ENCODE measurements at places on chromosomes 16 and 17.

DNA sequence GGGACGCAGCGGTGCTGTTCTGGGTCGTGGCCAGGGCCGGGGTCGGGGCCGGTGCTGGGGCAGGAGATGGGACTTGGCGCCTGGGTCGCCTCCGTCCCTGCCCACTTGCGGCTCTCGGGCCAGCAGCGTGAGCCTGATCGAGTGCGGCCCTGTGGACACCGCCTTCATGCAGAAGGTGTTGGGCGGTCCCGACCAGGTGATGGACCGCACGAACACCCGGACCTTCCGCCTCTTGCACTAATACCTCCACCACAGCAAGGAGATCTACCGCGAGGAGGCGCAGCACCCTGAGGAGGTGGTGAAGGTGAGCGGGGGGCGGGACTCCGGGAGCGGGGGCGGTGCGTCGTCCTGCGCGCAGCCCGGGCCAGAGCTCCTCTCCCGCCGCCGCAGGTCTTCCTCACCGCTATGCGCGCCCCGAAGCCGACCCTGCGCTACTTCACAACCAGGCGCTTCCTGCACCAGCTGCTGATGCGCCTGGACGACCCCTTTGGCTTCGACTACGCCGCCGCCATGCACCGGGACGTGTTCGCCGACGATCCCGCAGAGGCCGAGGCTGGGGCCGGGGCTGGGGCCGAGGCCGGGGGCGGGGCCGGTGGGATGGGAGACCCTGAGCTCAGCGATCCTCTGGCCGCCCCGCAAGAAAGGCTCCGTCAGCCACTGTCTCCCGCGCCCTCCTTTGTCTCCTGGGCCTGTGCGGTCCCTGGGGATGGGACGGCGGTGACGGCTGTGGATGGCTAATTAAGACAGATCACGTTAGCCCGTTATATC is 4.5 kb upstream of the HSD17B1 start:
- peak; percentile 74 for DNase-seq

DNA sequence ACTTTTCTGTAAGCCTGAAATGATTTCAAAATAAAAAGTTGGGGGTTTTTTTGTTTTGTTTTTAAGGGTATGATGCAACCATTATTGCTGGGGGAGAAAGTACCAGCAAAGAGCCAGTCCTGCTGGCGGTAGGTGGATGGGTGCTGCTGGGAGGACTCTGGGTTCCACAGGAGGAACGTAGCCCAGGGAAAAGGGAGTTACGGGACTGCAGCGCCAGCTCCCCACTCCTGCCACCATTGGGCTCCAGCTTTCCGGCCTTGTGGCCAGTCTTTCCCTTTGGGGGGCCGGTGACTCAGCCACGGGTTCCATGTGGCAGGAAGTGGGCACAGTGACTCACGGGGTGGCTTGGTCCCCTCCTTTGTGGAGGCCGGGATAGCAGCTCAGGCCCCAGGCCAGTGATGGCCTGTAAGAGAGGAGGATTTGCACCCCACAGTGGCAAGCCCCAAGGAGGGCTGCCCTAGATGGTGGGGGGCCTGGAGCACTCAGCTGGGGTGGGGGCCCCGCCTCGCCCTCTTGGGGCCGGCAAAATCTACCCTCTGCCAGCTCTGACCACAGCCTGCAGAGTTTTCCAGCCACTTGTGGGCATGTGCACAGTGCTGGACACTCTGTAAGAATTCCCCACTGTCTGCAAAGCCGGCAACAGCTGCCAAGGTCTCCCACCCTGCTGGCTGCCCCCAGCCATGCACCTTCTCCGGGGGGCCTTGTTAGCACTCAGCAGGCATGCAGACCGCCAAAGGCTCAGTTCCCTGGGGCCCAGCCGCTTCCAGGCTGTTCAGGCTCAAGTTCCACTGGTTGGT is 30.4 kb downstream of the SOCS3 start:
- no peak for DNase-seq

GRCh38 chr16:74577882-74578366 is 29.0 kb downstream of the GLG1 start:
- no peak for DNase-seq

GRCh38 chr16:1218061-1218929 is 6.8 kb downstream of the TPSG1 start:
- DNase-seq = no peak

GRCh38 chr17:56298846-56299245 is 145.6 kb downstream of the ANKFN1 start:
- no peak for DNase-seq

DNA sequence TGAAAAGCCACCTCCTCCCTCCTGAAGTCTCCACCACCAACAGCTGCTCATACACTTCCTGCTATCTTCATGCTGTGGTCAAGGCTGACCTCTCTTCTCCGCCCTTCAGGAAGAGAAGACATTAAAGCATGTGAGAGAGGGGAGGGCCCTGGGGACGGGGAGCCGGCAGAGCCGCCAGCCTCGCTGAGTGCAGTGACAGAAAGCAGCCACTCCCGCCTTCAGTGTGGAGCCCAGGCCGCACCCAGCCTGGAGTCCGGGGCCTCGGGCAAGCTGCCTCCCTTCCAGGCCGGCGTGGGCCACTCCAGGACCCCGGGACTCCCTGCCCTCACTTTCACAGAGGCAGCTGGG is 94.7 kb upstream of the TNRC6C start:
- no peak for DNase-seq

GRCh38 chr17:79818026-79818758 is 21.0 kb downstream of the CBX4 start:
- DNase-seq = no peak

DNA sequence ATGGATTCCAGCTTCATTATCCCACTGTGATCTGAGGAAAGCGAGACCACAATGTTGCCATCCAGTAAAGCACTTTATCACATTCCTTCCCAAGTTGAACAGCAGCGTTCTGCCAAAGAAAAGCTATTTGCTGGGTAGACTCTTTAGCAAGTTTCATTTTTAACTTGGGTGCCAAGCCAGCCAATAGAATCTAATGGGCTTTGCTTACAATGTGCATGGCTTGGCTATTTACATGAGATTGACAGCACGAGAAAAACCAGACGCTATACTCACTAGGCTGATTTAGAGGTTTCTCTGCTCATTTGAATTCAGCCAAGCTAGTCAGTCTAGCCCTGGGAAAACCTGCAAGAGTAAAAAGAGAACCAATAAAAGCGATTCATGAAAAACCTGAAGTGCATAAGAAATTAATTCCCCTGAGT is 108.9 kb downstream of the CDH13 start:
- DNase-seq = no peak

- no peak for DNase-seq
These were observed 14.4 kb upstream of the CDIPT start for GRCh38 chr16:29877266-29877961.

DNA sequence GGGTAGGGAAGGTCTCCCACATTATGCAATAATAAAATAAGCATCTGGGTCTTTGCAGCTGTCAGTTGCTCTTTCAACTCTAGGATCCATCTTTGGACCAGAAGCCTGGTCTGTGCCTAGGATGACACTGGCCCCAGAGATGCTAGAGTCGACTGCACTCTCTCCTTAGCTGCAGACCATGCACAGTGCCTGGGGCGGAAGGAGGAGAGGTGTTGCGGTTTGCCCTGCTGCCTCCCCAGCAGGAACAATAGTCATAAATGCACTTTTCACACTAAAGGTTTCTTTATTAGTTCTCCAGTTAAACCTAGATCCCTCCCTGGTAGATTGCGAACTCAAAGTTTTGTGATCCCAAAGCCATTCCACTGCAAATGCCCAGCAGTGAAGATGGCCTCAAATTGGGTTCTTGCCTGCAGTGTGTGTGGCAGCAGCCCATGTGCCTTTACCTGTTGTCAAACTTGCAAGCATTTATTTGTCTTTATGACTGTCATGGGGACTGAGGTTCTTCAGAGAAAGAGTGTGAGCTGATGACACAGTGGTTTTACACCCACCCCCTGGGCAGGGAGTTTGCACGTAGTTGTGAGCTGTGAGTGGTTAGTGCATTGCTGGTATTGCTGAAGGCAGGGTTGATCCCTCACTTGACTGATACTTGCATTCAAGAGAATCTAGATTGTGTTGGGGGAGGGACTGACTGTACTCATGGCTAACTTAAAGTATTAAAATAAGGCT is 10.3 kb downstream of the ATXN1L start:
- DNase-seq = no peak

DNA sequence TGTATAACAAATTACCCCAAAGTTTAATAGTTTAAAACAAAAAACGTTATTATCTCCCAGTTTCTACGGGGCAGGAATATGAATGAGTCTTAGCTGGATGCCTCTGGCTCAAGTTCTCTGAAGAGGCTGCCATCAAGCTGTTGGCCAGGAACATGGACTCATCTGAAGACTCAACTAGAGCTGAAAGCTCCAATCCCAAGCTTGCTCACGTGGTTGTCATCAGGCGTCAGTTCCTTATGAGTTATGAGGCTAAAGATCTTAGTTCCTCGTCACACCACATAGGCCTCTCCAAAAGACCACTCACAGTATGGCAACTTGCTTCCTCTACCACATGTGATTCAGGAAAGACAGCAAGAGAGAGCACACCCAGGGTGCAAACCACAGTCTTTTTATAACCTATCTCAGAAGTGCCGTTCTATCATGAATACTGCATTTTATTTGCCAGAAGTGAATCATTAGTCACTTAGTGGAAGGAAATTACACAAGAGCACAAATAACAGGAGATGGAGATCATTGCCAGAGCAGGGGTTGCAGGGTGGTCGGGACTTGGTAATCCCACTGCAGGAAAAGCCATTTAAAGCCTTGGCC is 48.7 kb upstream of the NLK start:
- DNase-seq = no peak

- no peak for DNase-seq
These were observed 146.3 kb downstream of the CMIP start for GRCh38 chr16:81590714-81591544.

DNA sequence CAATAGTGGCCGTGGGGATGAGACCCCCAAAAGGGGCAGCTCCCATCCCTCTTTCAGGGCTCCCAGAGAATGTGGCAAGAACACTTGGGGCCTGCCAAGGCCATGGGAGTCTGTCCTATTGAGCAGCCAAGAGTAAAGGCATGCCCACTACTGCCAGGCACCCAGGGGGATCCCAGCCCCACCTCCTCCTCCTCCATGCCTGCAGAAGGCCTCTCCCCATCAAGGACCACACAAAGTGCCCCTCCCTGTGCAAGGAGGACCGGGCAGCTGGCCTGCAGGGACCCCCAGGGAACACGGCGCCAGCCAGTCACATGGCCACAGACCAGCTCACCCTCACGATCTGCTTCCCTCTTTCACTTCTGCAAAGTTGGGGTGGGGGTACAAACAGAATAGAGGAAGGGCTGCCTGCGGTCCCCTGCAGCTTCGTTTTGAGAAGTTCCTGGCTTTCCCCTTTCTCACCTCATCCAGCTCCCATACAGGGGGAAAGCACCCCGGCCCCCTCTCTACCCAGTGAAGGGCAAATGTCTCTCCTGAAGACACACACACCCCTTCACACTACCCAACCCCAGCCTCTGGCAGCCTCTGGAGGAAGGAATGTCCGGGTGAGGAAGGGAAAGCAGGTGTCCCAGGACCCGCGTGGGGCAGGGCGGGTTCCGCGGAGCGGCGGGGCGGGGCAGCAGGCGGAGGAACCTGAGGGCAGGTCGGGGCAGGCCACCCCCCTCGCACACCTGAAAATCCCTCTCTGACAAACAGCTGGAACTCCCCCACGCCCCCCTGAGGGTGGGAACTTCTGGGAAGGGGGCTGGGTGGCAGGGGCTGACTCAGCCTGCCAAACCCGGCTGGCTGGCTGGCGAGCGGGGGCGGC is 2.0 kb downstream of the PPP1R9B start:
- DNase-seq = no peak

GRCh38 chr17:73711184-73711583 is 66.9 kb upstream of the SDK2 start:
- no peak for DNase-seq

- DNase-seq = no peak
These were observed 218.7 kb downstream of the GSG1L start for GRCh38 chr16:27844826-27845225.

GRCh38 chr17:21292867-21293830 is 8.6 kb downstream of the MAP2K3 start:
- no peak for DNase-seq

- no peak for DNase-seq
These were observed 11.3 kb downstream of the PRSS22 start for GRCh38 chr16:2846511-2847310.

DNA sequence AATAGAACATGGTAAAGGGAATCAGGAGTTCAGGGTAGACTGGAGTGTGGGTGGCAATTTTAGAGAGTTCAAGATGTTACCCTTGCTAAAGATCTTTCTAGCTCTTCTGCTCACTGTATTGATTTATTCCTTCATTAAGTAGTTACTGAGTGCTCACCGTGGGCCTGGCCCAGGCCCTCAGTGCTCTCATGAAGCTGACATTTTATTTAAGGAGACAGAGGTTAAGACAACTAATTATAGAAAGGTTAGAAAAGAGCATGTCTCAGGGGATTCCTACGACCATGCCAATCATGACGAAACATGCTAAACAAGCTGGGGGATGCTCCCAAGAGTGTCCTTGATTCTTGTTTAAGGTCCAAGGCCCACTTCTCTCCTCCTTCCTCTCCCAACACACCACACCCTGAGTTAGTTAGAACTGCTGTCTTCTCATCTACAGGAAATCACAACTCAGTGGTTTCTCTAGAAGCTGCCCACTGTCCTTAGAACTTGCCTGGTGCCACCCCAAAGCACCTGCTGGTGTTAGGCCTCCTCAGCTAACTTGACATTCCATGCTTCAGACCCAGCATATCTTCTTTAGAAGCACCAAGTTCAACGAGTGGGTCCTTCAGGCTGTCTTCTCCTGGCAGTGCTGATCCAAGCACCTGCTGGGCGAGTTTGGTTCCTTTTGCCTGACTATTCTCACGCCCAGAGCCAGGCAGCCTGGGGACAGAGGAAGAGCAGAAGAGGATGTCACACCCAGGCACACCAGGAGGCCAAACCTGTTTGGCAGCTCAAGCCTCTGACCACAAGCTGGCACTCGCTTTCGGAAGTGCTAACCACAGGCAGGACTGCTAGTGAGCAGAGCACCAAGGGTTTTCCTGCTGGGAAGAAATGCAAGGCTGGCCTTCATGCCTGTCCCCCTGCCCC is 79.0 kb downstream of the GAS7 start:
- DNase-seq = no peak

- DNase-seq = no peak
These were observed 37.7 kb upstream of the PHLPP2 start for GRCh38 chr16:71762186-71762585.

DNA sequence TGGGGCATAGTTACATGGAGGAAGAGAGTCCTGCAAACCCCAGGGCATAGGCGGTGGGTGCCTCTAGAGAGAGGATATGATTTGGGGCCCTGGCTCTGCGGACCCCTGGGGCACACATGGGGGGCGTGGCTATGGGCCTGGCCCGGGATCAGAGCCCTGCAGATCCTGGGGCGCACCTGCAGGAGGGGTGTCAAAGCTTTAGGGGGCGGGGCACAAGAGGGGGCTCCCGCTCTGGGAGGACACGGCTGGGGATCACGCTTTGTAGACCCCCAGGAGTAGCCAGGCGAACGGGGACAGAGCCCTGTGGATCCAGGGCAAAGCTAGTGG is 497 bp downstream of the BCL7C start:
- no peak for DNase-seq

- DNase-seq = no peak
These were observed 23.2 kb downstream of the DYNC1LI2 start for GRCh38 chr16:66728117-66728787.

GRCh38 chr17:41942626-41943373 is 12.4 kb downstream of the ODAD4 start:
- DNase-seq = no peak

All from renal pelvis (tissue), 12 donors.